ENCODE measurements at places on chromosomes 13 and 19. TPM values are rescaled to one million over a fixed set of nuclear protein-coding genes. Genes with fewer than 3 reads are reported as not detected.
A peak's percentile ranks its signal among the peaks of the same experiment; 100 is the strongest.

NXNL1 gene
- total RNA-seq = not detected

LAIR1 gene
- 95.8 TPM for total RNA-seq

CYP2A7 gene
- total RNA-seq = 0.59 TPM

GRCh38 chr19:4759388-4760284 lies 31.9 kb upstream of the FEM1A start:
- H3K27me3 ChIP-seq = no peaks in the 10 kb centered on the region
- peak; percentile 99 for DNase-seq
- peaks cover 10% of the 10 kb centered on the region for H3K4me1 ChIP-seq
- no peak overlapping the region for H3K27ac ChIP-seq

- no peak overlapping the region for H3K27ac ChIP-seq
- H3K4me1 ChIP-seq = no peaks in the 10 kb centered on the region
- H3K4me3 ChIP-seq = no peak overlapping the region
- DNase-seq = no peak
These were observed 192.5 kb upstream of the PCDH20 start for GRCh38 chr13:61608138-61608537.

DNA sequence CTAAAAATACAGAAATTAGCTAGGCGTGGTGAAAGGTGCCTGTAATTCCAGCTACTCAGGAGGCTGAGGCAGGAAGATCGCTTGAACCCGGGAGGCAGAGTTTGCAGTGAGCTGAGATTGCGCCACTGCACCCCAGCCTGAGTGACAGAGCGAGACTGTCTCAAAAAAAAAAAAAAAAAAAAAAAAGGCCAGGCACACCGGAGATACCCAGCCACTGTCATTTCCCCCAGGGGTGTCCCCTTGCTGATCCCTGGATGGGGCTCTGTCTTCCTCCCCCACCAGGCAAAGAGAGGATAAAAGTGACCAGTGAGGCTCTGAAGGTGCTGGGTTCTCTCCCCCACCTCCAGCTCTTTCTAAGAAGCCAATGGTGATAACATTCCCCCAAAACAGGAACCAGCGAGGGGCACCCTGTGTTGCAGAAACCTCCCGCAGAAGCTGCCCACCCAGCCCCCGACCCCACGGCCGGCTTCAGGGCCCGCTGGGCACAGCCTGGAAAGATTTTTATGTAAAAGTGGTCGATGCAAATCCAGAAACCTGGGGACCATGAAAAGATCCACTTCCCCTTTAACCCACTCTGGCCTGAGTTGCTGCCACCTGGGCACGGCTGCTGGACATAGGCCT lies 61.4 kb upstream of the KLF2 start:
- no peaks in the 10 kb centered on the region for H3K36me3 ChIP-seq
- H3K27me3 ChIP-seq = no peaks in the 10 kb centered on the region
- peaks cover 34% of the 10 kb centered on the region for H3K4me1 ChIP-seq
- DNase-seq = no peak
- no peak overlapping the region for H3K4me3 ChIP-seq

DNA sequence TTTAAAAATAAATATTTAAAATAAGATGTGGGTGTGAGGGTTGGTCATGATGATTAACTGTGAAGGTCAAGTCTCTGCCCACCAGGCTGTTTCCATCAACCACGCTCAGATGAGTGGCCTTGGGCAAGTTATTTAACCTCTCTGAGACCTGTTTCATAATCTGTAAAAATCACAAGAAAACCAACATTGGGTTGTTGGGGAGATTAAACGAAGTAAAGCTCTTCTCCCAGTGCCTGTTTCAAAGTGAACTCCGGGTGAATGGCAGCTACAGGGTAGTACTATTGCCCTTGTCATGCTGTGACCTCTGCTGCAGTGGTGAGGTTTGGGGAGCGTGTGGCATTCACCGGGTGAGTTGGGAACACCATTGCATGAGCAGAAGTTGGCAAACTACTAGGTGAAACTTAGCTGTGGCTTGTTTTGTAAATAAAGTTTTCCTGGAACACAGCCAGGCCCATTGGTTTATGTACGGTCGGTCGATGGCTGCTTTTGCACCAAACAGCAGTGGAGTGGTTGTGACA lies 153.2 kb downstream of the USP12 start:
- H3K27ac ChIP-seq = peak overlapping the region; percentile 40
- H3K36me3 ChIP-seq = no peaks in the 10 kb centered on the region
- no peaks in the 10 kb centered on the region for H3K27me3 ChIP-seq

DNA sequence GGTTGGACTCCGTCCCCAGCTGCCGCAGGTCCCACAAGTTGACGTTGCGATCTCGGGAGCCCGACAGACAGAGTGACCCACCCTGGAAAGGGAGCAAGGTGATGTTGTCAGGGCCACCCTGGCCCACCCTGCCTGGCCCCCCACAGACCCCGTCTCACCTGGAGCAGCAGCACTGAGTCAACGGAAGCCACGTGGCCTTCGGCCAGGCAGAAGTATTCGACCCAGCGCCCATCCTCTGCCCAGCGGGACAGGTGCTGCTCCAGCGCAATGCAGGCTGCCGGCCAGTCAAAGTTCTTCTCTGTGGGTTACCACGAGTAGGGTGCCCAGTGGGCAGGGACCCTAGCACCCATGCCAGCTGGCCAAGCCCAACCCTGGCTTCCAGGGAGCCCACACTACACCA lies 1.8 kb downstream of the FBXW9 start:
- no peaks in the 10 kb centered on the region for H3K36me3 ChIP-seq
- H3K27ac ChIP-seq = no peak overlapping the region
- DNase-seq = no peak
- H3K4me3 ChIP-seq = no peak overlapping the region
- no peaks in the 10 kb centered on the region for H3K27me3 ChIP-seq

DNA sequence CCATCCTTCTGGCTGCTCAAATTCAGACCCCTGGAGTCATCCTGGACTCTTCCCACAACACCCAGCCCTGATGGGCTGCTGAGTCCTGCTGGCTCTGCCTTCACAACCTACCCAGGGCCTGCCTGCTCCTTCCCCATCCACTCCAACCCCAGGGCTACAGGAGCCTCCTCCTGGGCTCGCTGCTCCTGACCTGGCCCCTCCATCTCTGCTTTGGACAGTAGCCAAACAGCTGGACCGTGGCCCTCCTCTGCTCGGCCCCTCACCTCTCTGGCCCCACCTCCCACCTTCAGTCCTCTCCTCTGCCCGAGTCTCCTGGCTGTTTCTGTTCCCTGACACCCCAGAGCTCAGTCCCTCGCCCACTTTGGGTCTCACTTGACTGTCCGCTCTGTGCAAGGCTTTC lies 66.7 kb downstream of the CEBPG start:
- no peaks in the 10 kb centered on the region for H3K4me1 ChIP-seq
- H3K4me3 ChIP-seq = no peak overlapping the region
- H3K27me3 ChIP-seq = no peaks in the 10 kb centered on the region
- no peaks in the 10 kb centered on the region for H3K36me3 ChIP-seq
- no peak overlapping the region for H3K27ac ChIP-seq

GRCh38 chr19:55304279-55304978 lies 20.6 kb downstream of the BRSK1 start:
- no peaks in the 10 kb centered on the region for H3K36me3 ChIP-seq
- no peak overlapping the region for H3K4me3 ChIP-seq
- H3K27me3 ChIP-seq = no peaks in the 10 kb centered on the region
- DNase-seq = peak; percentile 79
- H3K4me1 ChIP-seq = no peaks in the 10 kb centered on the region

All from upper lobe of left lung (tissue), 6 donors.